ENCODE measurements at places on chromosomes 2 and 18.

- no peak for DNase-seq
Measured at GRCh38 chr2:195779491-195779890, 122.5 kb downstream of the SLC39A10 start.

DNA sequence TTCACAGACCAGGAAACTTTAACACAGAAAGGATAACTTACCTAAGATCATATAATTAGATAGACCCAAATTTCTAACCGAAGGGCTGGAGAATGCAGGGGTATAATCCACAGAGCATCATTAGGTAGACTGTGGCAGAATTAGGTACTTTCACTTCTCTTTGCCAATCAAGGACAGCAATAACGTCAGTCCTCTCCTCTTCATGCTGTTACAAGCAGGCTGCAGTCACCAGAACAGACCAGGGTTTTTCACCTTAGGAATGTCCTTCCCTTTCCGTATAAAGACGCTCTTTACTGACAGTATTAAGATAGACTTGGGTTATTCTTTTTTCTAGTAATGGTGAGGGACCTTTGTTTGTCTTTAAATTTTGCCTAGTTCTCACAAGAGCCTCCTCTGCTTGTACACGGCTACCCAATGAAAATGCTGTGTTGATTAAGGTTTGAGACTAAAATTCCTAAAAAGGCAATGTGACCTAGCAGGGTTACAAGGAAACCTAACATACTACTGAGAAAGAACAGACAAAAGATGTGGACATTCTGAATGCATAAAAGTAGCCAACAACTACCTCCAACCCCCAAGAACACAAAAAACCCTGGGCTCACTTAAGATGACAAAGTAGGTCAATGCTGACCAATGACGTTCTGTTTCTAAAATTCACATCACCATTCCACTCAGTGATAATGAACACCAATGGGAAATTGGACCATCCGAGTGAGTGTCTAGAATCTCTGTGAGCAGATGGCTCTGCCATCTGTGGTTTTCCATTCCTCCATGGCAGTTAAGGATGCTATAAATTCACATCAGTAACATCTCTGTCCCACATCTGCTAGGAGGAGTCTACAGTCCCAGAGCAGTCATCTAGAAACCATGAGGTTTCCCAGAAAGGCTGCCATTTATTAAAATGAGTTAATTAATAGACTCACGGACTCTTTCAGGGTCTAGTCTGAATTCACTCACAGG, 2.1 kb downstream of the PDIA6 start:
- no peak for DNase-seq

- no peak for DNase-seq
Measured at GRCh38 chr2:225735844-225736243, 336.3 kb downstream of the NYAP2 start.

DNA sequence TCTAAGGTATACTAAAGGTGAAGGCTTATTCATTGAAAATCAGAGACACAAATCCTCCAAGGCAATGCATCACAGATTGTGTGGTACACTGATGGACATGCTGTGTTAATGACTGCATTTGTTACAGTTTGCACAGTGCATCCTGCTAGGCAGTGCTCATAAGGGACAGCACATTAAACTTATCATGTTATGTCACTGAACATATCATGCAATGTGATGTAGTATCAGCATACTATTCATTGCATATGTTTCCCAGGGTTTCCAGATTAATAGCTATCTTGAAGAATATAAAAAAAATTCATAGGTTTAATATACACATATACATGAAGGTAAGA, 225.3 kb downstream of the NCKAP5 start:
- DNase-seq, result no peak

DNA sequence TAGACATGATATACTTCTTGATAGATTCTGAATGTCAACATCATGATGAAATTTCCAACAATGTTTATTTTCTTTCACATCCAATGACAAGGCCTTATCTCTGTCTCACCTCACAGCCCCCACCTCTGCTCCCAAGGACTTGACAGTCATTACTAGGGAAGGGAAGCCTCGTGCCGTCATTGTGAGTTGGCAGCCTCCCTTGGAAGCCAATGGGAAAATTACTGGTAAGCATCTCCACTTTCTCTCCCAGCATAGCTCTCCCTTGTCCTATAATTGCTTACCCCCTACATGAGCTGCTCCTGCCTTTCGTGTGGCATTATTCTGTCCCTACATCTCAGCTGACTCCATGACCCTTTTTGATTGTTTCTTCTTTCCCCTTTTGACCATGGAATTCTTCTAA, 821.8 kb downstream of the MBD2 start:
- DNase-seq, result no peak

DNA sequence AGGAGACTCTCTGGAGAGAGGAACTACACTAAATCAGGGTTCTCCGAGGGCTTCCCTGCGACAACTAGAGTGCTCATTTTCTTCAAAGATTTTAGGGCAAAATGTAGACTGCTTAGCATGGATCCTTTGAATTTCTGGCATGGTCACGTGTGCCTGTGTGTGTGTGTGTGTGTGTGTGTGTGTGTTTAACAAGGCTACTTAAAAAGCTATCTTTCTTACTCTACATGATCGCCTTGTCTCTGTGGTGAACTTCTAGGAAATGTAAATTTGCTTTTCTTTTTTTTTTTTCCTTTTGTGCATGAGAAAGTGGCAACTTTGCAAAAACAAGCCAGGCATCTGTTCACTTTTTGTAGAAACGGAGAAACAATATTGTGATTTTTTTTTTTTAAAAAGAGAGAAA, 43.9 kb downstream of the SOX11 start:
- no peak for DNase-seq

GRCh38 chr18:1438967-1439366, 534.3 kb downstream of the ADCYAP1 start:
- no peak for DNase-seq

DNA sequence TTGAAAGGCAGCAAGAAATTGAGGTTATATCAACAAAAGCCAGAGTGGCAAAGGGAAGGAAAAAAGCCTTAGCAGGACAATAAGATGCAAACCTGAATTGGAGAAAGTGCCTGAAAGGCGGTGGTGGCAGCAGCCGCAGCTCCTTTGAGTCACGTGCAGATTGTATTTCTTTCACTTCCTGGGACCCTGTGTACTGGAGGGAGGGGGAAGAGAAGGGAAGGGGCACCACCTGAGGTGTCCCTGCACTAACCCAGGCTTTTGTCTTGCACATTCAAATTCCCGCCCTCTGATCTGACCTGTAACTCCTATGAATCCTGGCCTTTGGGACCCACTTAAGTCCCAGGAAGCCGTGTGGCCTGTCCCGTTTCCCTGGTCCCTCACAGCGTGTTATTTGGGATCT, 326.1 kb upstream of the SKOR2 start:
- DNase-seq, result no peak

DNA sequence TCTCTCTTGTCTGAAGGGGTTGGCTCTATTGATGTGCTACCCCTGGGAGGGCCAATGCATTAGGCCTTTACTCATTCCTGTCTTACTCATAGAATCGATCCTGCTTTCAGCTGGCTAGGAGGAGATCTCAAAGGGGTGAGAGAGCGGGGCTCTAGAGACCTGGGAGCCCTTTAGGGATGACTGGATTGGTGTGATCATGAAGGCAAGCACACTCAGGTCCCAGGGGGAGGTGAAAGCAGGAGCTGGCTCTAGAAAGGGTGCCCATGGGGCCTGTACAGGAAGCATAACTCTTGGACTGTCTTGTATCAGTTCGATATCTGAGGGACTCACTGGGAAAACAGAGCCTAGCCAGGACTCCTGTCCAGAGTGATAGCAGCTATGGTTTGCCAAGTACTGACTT, 47.8 kb downstream of the INPP4A start:
- no peak for DNase-seq

DNA sequence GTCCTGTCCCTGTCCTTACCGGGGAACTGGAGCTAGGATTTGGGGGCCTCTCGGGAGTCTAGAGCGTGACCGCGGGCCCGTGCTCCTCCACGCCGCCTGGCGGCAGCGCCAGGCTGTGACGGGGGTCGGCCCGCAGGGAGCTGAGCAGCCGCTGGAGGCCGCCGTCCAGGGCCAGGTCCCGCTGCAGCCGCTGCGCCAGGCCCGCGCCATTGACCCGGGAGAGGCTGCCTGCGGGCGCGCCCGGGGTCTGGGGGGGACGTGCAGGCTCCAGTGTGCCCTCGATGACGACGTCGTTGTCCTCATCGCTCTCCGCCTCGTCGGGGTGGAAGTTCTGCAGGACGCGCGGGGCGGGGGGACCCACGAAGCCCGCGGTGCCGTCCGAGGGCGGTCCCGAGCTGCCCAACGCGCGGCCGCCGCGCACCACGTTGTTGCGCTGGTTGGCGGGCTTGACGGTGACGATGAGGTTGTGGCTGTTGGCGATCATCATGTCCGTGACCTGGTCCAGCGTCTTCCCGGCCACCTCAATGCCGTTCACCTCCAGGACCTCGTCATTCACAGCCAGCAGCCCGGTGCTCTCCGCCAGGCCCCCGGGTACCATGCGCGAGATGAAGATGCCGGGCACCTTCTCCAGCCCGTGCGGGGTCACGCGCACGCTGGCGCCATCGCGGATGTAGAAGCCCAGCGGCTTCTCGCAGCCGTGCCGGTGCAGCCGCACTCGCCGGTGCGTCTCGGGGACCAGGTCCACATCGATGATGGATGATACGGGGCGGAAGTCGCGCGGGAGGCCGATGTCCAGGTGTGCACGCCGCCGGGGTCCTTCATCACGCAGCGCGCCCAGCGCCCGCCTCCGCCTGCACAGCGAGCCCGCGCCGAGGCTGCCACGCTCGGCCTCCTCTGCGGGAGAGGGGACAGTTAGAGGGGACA, 50.9 kb downstream of the ADNP2 start:
- no peak for DNase-seq

- DNase-seq, result no peak
Measured at GRCh38 chr2:200188876-200189275, 117.6 kb upstream of the SPATS2L start.

DNA sequence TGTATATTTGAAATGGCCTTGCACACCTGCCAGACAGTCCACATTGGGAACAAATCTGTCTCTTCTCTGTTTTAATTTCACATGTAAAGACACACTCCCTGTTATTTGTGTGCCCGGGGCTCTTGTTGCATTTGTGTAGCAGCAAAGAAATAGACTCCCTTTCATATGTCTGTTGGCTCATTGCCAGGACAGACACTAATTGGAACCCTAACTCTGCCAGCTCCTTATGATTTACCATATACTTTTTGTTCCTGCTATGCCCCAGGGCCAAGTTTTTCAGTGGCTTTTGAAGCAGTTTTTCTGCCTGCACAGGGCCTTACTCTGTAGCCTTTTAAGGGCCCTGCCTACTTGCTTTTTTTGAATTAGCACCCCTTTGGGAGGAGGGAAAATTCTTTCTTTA, 396.9 kb downstream of the DLGAP1 start:
- DNase-seq, result no peak

GRCh38 chr2:181857483-181857882, 34.0 kb upstream of the ITPRID2 start:
- DNase-seq, result no peak

GRCh38 chr2:217864963-217865772, 137.6 kb downstream of the TNS1 start:
- DNase-seq, result no peak

GRCh38 chr2:39334529-39334928, 90.8 kb upstream of the CDKL4 start:
- DNase-seq, result no peak

DNA sequence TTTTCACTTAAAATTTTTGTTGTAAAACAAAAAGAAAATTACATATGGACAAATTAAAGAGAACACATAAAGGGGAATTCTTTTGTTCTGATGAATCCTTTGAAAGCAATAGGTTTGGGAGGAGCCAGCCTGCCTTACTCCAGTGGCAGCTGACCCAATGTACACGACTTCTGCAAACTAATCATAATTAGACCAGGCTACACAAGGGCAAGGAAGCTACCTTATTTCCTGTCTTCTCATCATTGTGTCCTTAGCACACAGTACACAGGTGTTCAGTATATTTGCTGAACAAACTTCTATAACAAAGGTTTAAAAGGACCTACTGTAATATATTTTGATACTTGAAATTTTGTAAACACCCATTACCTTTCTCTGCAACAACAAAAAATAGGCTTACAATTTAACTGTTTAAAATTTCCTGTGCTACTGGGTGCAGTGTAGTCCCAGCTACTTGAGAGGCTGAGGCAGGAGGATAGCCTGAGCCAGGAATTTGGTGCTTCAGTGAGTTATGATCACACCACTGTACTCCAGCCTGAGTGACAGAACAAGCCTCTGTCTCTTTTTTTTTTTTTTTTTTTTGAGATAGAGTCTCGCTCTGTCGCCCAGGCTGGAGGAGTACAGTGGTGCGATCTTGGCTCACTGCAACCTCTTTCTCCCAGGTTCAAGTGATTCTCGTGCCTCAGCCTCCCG, 18.9 kb downstream of the KCNG3 start:
- DNase-seq, result no peak

- no peak for DNase-seq
Measured at GRCh38 chr18:56162311-56163265, 475.8 kb downstream of the TXNL1 start.

- DNase-seq, result no peak
Measured at GRCh38 chr2:70084973-70085710, 2.1 kb upstream of the PCBP1 start.

- no peak for DNase-seq
Measured at GRCh38 chr2:126687503-126687902, 31.5 kb downstream of the GYPC start.

GRCh38 chr2:179428649-179429048, 164.0 kb upstream of the SESTD1 start:
- no peak for DNase-seq

- DNase-seq, result no peak
Measured at GRCh38 chr2:16118611-16119590, 178.6 kb downstream of the MYCN start.

GRCh38 chr18:4311136-4311535, 144.0 kb downstream of the DLGAP1 start:
- no peak for DNase-seq

DNA sequence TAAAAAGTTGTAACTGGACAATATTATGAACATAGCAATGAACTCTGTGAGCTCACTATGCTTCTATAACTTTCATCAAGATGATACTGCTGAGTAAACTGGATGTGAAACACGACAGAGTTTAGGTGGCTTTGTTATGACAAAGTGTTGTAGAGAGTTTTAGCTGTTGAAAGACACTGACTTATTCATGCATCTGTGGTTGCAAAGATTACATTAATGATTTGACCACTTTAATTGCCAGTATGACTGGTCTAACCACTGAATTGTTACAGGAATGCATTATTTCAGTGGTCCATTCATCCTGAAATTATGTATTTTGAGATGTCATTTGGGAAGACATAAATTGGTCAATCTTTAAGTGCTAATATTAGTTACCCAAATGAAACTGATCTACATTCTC, 117.9 kb downstream of the SPHKAP start:
- DNase-seq, result no peak

GRCh38 chr18:43751835-43752234, 474.5 kb upstream of the SYT4 start:
- no peak for DNase-seq

DNA sequence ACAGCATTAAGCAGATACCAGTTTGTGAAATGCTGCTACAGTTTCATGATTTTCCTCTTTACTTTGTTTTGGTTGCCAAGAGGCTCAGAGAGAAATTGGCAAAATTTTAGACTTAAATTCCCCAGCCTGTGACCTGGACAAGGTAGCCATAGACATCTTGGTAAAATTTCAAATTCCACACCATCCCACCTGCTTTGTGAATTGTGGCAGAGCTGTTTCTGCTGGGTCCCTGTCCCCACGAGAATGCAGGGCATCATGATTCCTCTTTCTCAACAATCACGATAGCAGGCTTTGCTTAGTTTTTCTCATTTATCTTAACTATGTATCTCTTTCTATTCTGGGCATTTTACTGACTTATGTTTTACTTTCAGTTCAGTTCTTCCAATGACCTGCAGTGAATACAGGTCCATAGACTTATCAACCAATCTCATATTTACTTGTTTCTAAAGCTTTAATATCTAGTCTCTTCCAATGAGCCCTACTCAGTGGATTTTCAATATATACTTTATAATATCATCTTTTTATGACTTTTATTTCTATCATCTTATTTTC, 351.6 kb downstream of the SOCS6 start:
- DNase-seq, result no peak
